Activated gamma-delta T cell treated with Interleukin-2 at 50 U/mL for 16 hours (primary cell): ENCODE measurements at places on chromosomes 7 and 10.

DNA sequence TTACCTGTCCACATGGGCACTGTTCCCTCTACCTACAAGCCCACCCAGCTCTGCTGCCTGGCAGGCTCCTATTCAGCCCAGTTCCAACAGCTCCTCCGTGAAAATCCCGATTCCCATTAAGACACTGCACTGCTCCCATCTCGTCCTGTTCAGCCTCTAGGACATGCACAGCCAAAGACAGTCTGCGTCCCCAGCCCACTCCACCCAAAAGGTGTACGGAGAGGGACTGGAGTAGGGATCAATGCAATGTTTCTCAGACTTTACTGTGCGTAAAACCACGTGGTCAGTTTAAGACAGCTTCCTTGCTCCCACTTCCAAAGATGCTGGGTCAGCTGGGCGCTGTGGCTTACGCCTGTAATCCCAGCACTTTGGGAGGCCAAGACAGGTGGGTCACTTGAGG lies 19.9 kb downstream of the FGFR2 start:
- DNase-seq = no peak

DNA sequence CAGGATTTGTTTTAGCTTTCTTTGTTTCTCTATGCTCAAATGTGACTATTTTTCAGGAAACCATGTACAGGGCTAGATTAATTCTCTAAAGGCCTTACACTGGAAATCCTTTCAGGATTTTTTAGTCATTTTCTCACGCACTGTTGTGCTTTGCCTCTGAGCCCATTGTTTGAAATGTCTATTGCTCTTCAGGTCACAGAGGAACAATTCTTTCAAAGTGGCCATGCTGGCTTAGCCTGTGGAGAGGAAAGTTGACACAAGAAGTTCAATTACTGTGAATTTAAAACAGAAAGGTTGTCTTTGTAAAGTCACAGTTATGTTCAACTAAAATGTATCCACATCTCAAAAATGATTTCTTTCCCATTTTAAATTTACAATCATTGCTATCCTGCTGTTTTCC lies 1071.7 kb upstream of the POT1 start:
- no peak for DNase-seq

GRCh38 chr10:132828681-132829080 lies 42.7 kb upstream of the NKX6-2 start:
- no peak for DNase-seq

- no peak for DNase-seq
Observed at GRCh38 chr7:28536259-28536658, 123.9 kb downstream of the CREB5 start.

- no peak for DNase-seq
Observed at GRCh38 chr7:88202278-88202677, 17.6 kb downstream of the SRI start.

DNA sequence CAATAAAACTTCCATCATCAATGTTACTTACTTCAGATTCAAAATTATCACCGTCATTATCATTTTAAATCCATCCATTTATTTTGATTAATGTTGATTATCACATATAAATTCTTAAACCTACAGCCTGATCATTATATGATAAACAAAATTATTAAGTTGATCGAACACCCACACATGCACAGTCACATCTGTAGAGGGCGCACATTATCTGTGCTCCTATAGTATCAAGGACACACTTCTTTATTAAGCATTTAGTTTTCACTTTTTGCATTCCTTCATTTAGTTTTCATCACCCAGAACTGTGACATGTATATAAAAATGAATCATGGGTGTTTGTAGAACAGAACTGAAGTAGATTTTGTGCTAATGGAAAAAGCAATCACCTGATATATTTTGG lies 26.2 kb upstream of the ZNF716 start:
- no peak for DNase-seq

- DNase-seq = no peak
Observed at GRCh38 chr10:18400201-18400905, 251.0 kb downstream of the NSUN6 start.

DNA sequence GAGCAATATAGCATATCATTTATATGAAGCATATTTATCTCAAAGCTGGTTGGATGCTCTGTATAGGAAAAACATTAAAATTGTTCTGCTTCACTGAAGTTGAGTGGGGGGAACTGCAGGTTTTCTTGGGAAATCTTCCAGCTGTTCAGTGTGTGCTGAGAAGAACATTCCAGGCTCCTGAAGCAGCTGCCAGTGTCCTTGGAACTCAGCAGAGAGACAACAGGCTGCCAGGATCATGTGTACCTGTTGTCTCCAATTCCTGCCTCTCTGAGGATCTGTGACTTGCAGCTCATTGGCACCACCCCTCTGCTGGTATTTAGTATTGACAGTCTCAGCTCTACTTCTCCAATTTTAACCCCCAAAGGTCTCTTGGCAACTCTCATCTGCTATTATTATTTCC lies 42.3 kb upstream of the PRKG1 start:
- no peak for DNase-seq

- DNase-seq = no peak
Observed at GRCh38 chr7:13262929-13263530, 575.6 kb downstream of the ARL4A start.

- DNase-seq = no peak
Observed at GRCh38 chr7:50641442-50642405, 76.5 kb upstream of the DDC start.

- no peak for DNase-seq
Observed at GRCh38 chr7:82360591-82361368, 82.8 kb downstream of the CACNA2D1 start.

- DNase-seq = no peak
Observed at GRCh38 chr7:16813232-16813616, 8.4 kb upstream of the AGR2 start.

- no peak for DNase-seq
Observed at GRCh38 chr7:108299251-108299973, 156.8 kb downstream of the NRCAM start.

DNA sequence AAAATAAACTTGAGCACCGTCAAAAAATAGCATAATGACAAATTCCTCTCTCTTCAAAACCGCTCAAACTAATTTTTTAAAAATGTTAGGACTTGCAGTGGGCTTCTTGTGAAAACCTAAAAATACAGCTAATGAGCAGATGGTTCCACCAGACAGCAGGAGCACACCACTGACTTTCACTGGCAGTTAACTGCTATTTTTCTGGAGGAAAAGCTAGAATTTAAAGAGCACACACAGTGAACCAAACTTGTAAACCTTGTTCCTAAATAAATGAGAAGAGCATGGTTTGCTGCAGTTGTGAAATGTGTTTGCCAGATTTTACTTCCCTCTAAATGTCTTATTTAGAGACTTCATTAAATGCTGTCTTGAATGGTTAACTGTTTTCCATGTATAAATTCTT lies 143.9 kb downstream of the RAPGEF5 start:
- DNase-seq = no peak

- DNase-seq = peak; percentile 14
Observed at GRCh38 chr10:131928248-131929095, 27.7 kb downstream of the PPP2R2D start.

GRCh38 chr10:116450861-116451260 lies 23.2 kb downstream of the PNLIPRP3 start:
- DNase-seq = no peak

DNA sequence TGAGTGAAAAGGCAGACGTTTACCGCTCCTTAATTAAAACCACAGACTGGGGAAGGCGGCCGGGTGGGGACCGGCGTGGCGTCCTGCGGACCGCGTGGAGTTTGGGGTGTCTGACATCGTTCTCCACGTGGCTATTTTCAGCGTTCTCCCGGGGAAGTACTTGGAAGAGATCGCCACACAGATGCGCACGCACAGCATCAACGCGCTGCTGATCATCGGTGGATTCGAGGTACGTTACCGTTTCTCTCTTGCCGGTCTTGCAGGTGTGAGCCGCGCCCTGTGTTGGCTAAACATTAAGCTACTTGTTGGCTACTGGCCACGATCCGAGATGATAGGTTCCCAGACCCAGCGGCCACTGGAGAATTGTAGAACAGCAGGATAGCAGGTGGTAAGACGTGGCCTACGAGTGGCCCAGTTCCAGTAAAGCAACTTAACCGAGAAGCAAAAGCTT lies 51.3 kb downstream of the PFKP start:
- DNase-seq = no peak

- peak; percentile 41 for DNase-seq
Observed at GRCh38 chr10:3783682-3784432, 1.2 kb downstream of the KLF6 start.

DNA sequence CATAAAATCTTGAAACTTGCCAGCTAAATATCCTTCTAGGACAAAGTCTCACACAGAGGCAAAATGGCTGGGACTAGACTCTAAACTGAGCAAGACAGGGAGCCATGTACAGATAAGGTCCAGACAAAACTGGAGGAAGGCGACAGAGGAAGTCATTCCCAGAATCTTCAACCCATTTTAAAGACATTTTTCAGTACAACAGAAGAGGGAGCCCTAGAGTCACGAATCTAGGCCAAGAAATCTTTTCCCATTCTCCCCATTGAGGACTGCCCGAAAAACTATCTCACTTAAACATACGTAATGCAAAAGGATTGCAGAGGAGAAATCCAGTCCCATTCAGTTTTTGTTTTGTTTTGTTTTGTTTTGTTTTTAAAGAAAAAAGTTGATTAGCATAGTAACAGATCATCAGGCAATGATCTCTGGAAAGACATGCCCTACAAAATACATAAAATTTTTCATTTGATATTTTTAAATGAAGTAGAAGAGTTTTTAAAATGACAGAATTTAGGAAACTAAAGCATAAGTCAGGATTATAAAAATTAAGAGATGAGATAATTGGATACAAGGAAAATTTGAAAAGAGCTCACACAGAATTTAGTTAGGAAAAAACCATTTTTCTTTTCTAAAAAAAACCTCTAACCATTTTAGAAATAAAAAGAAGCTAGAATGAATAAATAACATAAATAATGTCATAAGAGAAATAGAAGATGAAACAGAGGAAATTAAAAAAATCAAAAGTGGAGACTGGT lies 16.9 kb upstream of the PRF1 start:
- no peak for DNase-seq

- DNase-seq = no peak
Observed at GRCh38 chr7:139722604-139723003, 55.2 kb downstream of the HIPK2 start.

- DNase-seq = no peak
Observed at GRCh38 chr10:118542745-118543144, 52.7 kb downstream of the PRLHR start.

- DNase-seq = no peak
Observed at GRCh38 chr10:60123668-60124067, 217.3 kb upstream of the CCDC6 start.

DNA sequence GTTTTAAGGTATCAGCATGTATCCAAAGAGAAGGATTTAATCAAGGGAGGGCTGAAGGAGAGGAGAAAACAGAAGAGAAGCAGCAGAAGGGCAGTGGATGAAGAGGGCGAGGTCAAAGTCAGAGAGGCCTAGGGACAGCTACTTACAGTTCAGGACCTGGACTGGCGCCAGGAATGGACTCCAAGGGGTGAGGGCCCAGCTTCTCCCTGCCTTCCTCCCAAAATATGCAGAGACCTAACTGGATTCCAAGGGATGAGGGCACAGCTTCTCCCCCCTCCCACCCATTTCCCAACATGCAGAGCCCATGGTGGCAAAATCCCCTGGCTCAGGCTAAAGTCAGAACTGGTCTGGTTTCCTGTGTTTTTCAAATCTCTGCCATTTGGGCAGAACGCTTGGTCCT lies 3.4 kb upstream of the TCF7L2 start:
- no peak for DNase-seq

DNA sequence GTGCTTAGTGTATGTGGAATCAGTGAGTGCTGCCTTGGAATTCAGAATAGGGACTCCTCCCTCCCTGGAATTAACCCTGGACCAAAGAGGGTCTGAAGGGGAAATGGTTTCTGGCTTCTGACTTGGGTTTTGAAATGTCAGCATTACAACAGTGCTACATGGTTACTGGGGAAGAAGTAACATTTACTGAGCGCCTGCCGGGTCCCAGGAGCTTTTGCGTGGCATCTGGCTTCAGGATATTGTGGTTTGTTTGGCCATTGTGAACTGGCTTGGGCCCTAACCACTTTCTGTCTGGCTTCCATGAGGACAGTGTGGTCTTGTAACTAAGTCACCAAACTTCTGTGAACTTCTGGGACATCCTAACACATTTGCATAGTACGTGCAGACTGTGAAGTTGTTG lies 21.3 kb downstream of the TSPAN15 start:
- no peak for DNase-seq

DNA sequence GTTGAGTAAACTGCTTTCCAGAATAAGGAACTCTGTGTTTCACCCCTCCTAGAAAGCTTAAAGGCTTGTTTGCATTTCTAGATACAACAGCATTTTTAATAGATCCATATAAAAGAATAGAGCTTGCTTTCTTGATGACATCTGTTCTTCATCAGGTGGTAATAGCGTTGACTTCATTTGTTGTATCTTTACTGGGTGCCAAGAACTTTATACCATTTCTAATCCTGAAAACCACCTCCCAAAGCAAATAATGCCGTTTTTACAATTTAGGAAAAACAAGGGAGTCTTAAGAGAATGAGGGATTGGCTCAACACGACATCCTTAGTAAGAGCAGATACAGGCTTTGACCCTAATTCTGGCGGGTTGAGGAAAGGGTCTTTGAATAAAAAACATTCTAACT lies 993.4 kb downstream of the TYW1 start:
- no peak for DNase-seq

DNA sequence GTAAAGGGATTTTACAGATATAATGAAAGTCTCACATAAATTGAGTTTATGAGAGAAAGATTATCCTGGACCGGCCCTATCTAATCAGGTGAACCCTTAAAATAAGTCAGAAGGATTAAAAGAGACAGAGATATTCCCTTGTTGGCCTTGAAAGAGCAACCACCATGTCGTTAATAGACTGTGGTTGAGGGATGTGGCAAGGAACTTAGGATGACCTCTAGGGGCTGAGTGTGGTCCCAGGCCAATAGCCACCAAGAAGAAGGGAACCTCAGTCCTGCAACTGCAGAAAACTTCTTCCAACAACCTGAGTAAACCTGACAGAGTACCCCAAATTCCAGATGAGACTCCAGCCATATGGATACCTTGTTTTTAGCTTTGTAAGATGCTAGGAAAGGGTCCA lies 121.5 kb downstream of the POLR1F start:
- no peak for DNase-seq

DNA sequence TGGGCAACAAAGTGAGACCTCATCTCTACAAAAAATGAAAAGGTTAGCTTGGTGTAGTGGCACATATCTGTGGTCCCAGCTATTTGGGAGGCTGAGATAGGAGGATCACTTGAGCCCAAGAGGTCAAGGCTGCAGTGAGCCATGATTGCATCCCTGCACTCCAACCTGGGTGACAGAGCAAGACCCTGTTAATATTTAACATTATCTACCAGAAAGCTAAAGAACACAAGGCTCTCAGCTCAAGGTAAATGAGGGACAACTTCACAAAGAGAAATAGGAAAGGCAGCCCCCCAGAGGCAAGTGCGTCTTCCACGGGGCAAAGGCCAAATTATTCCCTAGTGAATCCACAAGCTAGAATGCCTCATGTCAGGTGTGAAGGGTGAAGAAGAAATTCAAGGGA lies 109.6 kb upstream of the PFKP start:
- DNase-seq = no peak
